ENCODE measurements at places on chromosomes 13 and 19. TPM values are rescaled to one million over a fixed set of nuclear protein-coding genes. Genes with fewer than 3 reads are reported as not detected.

The KLK1 gene
- 0.41 TPM for total RNA-seq

The APOC4 gene
- total RNA-seq, result not detected

The CCDC159 gene
- total RNA-seq, result 24.5 TPM

- DNase-seq, result no peak
Measured at GRCh38 chr19:42111384-42111783, 20.9 kb downstream of the POU2F2 start.
